Osteocyte (in vitro differentiated cells): ENCODE measurements at places on chromosomes 5 and 9. TPM values are rescaled to one million over a fixed set of nuclear protein-coding genes. Genes with fewer than 3 reads are reported as not detected.

DNA sequence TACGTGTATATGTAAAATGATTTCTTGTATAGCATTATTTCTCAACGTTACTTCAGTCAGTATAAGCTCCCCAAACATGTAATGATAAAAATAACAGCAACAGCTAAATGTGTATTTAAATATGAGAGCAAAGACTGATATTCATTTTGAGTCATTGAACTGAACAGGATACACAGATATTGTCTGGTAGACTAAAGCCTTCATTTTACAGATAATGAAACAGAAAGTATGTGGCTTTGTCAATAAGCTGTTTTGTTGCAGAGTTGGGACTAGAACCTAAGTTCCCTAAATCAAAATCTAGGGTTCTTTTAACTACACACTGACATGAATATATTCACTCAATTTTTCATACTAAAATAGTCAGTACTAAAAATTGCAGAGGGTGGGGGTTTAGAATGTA is 80.4 kb upstream of the MARCHF11 start:
- DNase-seq, result no peak
- no peak overlapping the region for H3K4me3 ChIP-seq
- no peaks in the 10 kb centered on the region for H3K4me1 ChIP-seq
- H3K27ac ChIP-seq, result no peak overlapping the region

- no peak overlapping the region for H3K27ac ChIP-seq
- peaks cover 2% of the 10 kb centered on the region for H3K27me3 ChIP-seq
- H3K4me3 ChIP-seq, result no peak overlapping the region
- peaks cover 40% of the 10 kb centered on the region for H3K4me1 ChIP-seq
- no peaks in the 10 kb centered on the region for H3K36me3 ChIP-seq
These were observed 235.5 kb downstream of the SLIT3 start for GRCh38 chr5:169065400-169065799.

DNA sequence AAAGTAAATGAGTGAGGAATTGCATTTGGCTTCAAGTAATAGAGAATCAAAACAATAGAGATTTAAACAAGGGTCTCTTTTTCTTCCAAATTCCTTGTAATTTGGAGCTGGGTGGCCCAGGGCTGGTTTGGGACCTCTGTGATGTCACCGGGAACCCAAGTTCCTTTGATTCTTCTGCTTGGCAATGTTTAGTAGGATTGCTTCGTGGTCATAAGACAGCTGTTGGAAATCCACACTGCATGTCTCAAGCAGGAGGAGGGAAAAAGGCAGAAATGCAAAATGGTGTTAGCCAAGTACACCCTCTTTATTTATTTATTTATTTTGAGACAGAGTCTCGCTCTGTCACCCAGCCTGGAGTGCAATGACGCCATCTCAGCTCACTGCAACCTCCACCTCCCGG is 72.6 kb upstream of the IL12B start:
- no peak overlapping the region for H3K4me3 ChIP-seq
- DNase-seq, result no peak
- no peaks in the 10 kb centered on the region for H3K4me1 ChIP-seq
- H3K27ac ChIP-seq, result no peak overlapping the region
- peaks cover 28% of the 10 kb centered on the region for H3K27me3 ChIP-seq
- H3K36me3 ChIP-seq, result no peaks in the 10 kb centered on the region

IL5 gene
- not detected in 2 replicates for total RNA-seq

DNA sequence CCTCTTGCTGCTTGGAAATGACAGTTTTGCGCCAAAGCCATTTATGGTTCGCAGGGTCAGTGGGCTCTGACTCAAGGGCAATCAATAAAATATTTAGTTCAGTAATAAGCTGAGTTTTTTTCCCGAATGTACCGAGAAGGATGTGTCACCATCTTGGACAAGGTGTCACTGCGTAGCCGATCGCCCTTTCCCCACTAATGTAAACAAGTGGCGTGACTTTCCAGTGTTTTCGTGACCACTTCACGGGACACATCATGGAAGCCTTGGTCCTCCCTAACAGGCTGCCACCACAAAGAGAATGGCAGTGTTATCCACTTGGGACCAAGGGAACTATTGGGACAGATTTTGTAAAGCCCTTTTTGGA is 16.4 kb downstream of the ISL1 start:
- H3K4me3 ChIP-seq, result no peak overlapping the region
- no peak overlapping the region for H3K27ac ChIP-seq
- H3K27me3 ChIP-seq, result peaks cover 66% of the 10 kb centered on the region
- H3K4me1 ChIP-seq, result peaks cover 2% of the 10 kb centered on the region

- peaks cover 13% of the 10 kb centered on the region for H3K4me1 ChIP-seq
- peak overlapping the region; percentile 77 for H3K27ac ChIP-seq
- peaks cover 7% of the 10 kb centered on the region for H3K36me3 ChIP-seq
- H3K27me3 ChIP-seq, result peaks cover 73% of the 10 kb centered on the region
- no peak for DNase-seq
- peak overlapping the region; percentile 88 for H3K4me3 ChIP-seq
These were observed 9.9 kb upstream of the TRIM36 start for GRCh38 chr5:115179394-115180164.

DNA sequence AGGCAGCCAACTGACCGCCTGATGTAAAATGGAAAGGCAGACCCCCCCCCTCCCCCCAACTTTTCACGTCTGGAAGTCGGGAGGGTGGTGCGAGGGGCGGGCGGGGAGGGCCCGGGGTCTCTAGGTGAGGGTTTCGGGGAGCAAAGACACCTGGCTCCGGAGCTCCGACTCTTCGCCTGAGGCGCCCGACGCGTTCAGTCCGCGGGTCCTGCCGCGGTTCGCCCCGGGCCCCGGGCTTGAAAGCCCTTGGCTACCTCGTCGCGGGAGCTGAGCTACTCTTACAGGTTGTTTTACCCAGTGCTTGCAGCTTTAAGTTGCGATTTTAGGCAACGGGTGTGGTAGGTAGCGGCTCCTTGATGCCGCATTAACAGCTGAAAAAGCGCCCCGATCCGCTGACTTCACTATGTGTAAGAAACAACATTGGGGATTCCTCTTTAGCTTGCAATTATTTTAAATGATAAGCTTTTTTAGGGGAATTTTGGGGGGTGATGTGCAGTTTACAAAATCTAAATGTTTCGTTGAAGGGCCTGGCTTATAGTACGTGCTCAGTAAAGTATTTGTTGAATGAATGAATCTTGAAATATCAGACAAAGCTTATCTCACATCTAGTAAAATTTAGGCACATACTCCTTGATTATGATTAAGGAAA is 722 bp downstream of the CDC42SE2 start:
- H3K27ac ChIP-seq, result peak overlapping the region; percentile 85
- DNase-seq, result no peak
- peak overlapping the region; percentile 90 for H3K4me3 ChIP-seq

DNA sequence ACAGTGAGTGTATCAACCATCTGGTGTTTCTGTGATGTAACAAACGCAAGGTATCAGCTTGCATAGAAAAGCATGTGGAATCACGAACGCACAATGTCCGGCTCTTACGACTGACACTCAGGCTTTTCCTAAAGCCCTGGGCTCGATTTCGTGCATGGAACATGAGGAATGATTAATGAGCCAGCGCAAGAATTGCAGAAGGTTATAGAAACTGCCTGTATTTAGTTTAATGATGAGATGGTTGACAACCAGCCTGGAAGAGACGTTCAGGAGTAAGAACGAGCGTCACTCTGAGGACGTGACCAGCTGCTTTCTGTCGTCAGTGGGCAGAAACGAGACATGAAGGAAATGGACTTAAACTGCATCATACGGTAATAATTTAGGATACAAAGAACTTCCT is 497.6 kb downstream of the IRX1 start:
- H3K36me3 ChIP-seq, result no peaks in the 10 kb centered on the region
- no peak for DNase-seq
- H3K27me3 ChIP-seq, result no peaks in the 10 kb centered on the region
- peaks cover 3% of the 10 kb centered on the region for H3K4me1 ChIP-seq
- no peak overlapping the region for H3K4me3 ChIP-seq

SEMA6A gene
- 2.3 and 2.6 TPM in 2 replicates for total RNA-seq

DNA sequence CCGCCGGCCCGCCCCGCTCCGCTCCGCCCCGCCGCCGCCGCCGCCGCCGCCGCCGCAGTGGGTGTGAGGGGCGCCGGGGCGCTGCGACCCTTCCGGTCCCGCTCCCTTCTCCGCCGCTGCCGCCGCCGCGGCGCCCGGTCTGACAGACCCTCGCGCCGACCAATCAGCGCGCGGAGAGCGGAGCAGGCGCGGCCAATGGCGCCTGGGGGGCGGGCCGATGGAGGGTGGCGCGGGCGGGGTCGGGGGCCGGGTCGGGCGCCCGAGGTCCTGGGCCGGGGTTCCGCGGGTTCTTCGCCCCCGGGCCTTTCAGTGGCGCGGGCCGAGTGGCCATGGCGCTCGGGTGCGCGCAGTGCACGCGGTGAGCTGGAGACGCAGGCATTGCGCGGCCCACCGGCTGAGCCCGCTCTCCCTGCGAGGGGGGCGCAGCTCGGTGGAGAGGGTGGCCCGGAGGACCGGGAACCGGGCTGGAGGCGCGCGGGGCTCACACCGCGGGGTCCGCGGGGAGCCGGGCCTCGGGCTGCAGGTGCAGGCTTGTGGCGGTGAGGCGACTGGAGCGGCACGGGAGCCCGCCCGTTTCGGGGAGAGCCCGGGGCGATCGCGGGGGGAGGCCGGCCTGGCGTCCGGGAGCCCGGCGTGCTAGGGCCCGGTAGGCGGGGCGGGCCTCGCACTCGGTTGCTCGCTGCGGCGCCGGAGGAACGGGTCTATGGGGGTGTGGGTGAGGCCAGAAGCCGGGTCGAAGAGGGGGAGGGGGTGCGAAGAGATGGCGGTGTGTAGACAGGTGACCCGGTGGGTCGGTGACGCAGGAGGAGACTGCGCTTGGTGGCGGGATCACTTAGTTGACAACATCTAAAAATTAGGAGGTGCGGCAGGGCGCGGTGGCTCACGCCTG is at the start of gene MAPK9:
Gene MAPK9 (minus strand): TSS at position 141 of the 889 bp plus-strand sequence. CDS start 11,522 bp downstream, outside the sequence.
- peaks cover 38% of the 10 kb centered on the region for H3K4me1 ChIP-seq
- peak within 1 kb of the TSS; percentile 81 for H3K27ac ChIP-seq
- no peaks in the 10 kb centered on the region for H3K36me3 ChIP-seq

SUSD3 gene
- total RNA-seq, result not detected in 2 replicates

RANBP17 gene
- total RNA-seq, result 15.7 and 17.5 TPM in 2 replicates

DNA sequence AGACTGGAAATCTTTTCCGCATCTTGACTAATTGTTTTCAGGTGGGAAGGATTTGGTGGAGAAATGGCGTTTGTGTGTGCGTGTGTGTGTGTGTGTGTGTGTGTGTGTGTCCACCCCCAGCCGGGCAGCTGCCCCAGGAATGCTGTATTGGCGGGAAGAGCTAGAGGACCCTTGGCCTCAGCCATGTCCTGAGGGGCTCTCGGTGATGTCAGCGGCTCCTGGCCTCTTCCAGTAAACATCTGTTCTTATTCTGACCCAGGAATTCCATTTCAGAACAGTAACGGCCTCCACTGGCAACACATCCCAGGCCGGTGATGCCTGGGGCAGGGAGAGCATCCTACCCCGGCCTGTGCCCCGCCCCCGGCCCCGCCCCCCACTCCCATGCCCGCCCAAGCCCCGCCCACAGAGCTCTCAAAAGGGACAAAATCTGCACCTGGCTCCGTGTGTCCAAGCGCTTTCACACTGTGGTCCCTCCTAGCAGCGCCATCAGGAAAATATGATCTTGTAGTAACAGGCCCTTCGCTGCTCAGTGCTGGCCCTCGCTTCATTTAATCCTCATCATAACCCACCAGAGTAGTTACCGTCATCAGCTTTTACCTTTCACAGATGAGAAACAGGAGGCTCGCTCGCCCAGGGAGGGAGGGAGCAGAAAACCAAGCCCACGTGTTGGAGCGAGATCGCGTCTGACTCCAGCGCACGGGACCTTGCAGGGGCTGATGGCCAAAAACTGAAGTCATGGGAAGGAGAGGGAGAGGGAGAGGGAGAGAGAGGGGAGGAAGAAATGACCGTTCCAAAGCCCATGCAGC is 18.9 kb downstream of the ADAMTS2 start:
- H3K36me3 ChIP-seq, result no peaks in the 10 kb centered on the region
- peak overlapping the region; percentile 23 for H3K27ac ChIP-seq
- no peaks in the 10 kb centered on the region for H3K27me3 ChIP-seq
- DNase-seq, result no peak
- H3K4me3 ChIP-seq, result no peak overlapping the region

DNA sequence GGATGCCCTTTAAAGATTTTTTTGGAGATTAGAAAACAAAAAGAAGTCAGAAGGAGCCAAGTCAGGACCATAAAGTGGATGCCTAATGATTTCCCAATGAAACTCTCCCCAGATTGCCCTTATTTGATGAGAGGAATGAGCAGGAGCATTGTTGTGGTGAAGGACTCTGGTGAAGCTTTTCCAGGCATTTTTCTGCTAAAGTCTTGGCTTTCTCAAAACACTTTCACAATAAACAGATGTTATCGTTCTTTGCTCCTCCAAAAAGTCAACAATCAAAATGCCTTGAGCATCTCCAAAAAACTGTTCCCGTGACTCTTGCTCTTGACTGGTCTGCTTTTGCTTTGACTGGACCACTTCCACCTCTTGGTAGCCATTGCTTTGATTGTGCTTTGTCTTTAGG is 121.8 kb downstream of the CAAP1 start:
- no peak overlapping the region for H3K27ac ChIP-seq
- DNase-seq, result no peak
- H3K4me1 ChIP-seq, result no peaks in the 10 kb centered on the region
- no peaks in the 10 kb centered on the region for H3K36me3 ChIP-seq

DNA sequence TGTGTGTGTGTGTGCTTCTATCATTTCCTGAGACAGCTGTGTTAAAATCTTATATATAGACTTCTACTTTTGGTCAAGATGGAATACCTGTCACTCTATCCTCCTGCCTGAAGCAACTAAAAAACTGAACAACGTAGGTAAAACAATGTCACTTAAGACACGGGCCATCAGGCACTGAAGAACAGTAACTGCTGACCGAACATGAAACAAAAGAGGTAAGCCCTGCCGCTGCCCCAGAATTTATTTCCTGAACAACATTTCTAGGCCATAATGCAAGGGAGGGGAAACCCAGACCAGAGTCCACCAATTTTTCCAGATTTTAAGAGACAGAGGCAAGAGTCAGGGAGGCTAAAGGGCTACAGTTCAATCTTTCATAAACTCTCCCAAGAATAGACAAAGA is 156.0 kb downstream of the CDC42SE2 start:
- no peak overlapping the region for H3K4me3 ChIP-seq

DNA sequence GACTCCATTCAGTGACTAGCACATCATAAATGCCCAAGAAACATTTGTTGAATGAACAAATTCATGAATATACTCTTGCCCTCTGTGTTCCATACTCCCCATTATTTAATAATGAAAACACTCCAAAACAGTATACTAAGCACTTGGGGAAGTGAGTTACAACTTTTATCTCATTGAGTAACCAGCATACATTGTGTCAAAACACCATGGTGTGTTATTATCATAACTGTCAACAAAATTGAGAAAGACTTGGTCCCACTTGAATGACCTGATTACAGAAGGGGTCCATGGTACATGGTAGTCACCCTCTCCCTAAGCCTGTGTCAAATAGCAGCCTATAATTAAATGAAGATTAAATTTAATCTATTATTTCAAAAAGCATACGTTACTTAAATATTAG is 16.2 kb downstream of the ANKH start:
- no peaks in the 10 kb centered on the region for H3K27me3 ChIP-seq
- no peak overlapping the region for H3K27ac ChIP-seq
- no peak overlapping the region for H3K4me3 ChIP-seq
- no peaks in the 10 kb centered on the region for H3K4me1 ChIP-seq
- H3K36me3 ChIP-seq, result no peaks in the 10 kb centered on the region
- no peak for DNase-seq

TRPM6 gene
- not detected in 2 replicates for total RNA-seq

ROPN1L gene
- not detected in 2 replicates for total RNA-seq

GRCh38 chr5:41843456-41844370 is 26.5 kb downstream of the OXCT1 start:
- H3K27ac ChIP-seq, result no peak overlapping the region
- DNase-seq, result no peak
- H3K4me3 ChIP-seq, result no peak overlapping the region

CNTNAP3 gene
- total RNA-seq, result 27.2 and 30.4 TPM in 2 replicates
